ENCODE measurements at places on chromosomes 3 and 15.

GRCh38 chr15:90869601-90870353, 1.4 kb downstream of the FURIN start:
- DNase-seq, result peak; percentile 59

GRCh38 chr15:90789462-90789861, 72.3 kb downstream of the BLM start:
- DNase-seq, result no peak

- no peak for DNase-seq
These were observed 34.1 kb downstream of the TM2D3 start for GRCh38 chr15:101618076-101618475.

GRCh38 chr3:126781889-126782491, 78.0 kb downstream of the CHCHD6 start:
- no peak for DNase-seq

- no peak for DNase-seq
These were observed 130.7 kb downstream of the LPP start for GRCh38 chr3:188284455-188285212.

- DNase-seq, result no peak
These were observed 10.0 kb upstream of the SRP14 start for GRCh38 chr15:40048926-40049475.

DNA sequence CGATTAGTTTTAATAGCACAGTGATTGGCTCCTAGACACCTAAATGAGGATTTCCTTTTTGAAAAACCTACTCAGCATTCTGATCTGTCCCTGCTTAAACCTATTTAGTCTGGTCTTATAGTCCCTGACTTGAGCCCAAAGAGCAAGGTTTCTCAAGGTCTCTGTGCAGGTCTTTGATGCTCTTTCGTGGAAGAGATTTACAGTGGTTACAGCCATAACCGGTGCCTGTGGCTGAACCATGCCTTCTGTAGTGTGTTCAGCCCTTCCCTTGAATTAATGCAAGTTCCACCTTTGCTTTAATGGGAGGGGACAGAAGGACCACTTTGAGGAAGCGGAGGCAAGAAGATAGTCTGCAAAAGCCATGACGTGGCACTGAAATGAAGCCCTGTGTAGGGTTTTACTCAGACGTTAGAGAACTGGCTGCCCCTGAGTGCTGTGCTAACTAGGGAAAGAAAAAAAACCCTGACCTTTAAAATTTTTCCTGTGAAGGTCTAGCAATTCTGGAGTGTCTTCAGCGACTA, 43.0 kb downstream of the ZBTB38 start:
- DNase-seq, result no peak

DNA sequence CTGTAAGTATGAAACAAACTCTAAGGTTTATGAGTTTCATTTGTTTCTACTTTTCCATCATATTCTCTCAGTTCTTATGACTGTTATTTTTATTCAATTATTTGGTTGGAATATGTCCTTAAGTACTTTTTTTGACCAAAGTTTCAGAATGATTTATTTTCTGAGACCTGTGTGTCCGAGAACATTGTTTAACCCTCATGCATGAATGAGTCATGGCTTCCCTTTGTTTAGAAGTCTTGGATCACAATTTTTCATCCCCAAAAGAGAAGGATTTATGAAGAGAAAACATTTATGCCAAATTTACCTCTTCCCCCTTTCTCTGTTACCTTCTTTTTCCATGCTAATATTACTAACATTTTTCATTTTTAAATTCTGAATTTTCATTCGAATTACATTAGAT, 518.0 kb upstream of the NR2F2 start:
- no peak for DNase-seq

GRCh38 chr15:91318516-91318915, 218.5 kb downstream of the SV2B start:
- DNase-seq, result no peak

DNA sequence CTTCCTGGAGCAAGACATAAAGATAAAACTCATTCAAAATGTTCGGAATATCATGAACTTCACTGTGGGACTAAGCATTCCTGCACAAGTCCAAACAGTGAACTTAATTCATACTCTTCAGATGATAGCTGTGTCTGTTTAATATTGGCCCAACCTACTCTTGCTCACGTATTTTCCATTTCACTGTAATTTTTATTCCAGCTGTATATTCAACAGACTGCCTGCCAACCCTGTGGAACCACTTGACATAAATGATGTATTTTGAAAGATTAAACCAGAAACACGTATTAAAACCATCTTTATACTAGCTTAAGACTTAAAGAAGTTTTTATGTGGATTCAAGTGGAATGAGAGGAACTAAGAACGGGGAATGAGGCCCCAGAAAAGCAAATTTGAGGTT, 172.5 kb downstream of the TMEM108 start:
- DNase-seq, result no peak

DNA sequence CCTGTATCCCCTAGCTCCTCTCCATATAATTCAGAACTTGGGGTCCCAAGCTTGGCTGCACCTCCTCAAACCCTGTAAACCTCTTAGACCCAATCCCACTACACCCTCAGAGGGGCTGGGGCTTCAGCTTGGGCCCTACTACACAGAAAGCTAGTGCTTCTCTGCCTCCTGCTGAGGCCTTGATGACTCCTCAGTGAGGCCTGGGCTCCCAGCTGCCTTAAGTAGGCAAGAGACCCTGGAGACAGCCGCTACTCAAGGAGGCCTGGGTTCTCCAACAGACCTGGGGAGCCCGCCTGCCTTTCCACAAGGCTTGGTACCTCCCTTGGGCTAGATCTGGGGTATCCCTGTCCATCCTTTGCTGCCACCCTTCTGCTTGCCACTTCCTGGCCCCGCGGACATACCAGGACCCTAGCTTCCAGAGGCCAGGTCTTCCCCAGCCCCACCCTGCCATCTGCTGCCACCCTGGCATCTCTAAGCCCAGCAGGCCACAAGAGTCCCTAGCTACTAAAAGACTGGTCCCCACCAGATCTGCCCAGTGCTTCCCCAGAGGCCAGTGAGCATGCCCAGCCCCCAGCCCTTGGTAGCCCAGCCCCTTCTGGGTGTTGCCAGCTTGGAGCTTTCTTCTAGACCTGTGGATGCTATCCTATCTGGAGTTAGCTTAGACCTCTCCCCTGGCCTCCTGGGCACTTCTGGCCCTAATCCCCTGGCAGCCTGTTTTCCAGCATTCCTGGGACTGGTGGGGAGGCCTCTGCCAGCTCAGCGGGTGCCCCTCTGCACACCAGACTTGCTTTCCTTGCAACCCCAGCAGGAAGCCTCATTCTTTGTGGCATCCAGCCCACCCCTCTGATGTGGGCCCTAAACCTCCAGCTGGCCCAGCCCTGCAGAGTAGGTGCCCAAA, 13.7 kb downstream of the C15orf39 start:
- DNase-seq, result no peak

- no peak for DNase-seq
These were observed 10.3 kb downstream of the ISL2 start for GRCh38 chr15:76346669-76347481.

- DNase-seq, result no peak
These were observed 100.7 kb downstream of the RBMS3 start for GRCh38 chr3:29381595-29381994.

GRCh38 chr3:87167628-87168456, 59.3 kb upstream of the CHMP2B start:
- DNase-seq, result no peak

DNA sequence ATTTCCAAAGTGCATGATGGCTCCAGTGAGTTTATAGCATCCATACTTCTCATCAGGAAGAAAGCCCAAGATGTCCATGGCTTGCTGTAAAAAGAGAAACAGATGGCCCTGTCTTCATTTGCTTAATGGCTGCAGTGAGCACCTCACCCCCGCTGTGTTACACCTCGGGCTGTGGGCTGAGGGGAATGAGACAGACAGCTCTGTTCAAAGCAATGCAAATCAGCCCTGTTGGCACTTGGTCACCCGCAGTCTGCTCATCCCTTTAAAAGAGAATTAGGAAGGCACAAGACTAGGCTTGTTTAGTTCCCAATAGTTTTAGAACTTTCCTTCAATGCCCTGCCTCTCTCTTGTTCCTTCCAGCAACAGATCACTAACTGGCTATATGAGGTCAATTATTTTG, 25.2 kb downstream of the MYH15 start:
- DNase-seq, result no peak

- DNase-seq, result peak; percentile 15
These were observed 209.2 kb upstream of the ZPLD1 start for GRCh38 chr3:102225407-102226132.

DNA sequence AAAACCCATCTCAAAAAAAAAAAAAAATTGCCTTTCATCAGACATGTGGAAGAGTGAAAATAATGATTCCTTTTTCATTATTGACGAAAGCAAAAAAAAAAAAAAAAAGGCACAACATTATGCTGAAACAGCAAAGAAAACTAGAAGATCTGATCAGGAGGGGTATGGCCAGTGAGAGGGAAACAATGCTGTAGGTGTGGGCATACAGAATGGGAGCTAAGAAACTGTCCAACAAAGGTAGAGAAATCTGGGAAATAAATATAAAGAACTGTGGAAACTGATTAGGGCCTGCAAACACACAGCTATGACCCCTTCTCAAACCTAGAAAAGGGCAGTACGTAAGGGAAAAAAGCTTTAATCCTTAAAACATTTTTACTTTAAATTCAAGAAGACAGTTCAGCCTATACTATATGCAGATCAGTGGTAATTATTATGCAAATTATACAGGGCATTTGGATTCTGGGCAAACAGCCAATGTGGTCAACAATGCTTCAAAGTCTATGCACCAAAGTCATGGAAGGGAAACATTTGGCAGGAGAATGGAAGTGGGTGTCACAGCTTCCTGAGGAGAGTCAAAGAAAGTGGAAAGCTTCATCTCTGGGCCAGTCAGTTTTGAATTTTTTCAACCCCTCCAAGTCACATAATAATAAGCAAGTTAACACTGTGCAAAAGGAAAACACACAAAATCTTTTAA, 68.3 kb upstream of the SLC12A8 start:
- no peak for DNase-seq

- no peak for DNase-seq
These were observed 1.4 kb downstream of the CLK3 start for GRCh38 chr15:74616996-74617395.

GRCh38 chr15:96503276-96503675, 172.8 kb downstream of the NR2F2 start:
- DNase-seq, result no peak

GRCh38 chr3:128309026-128309425, 155.7 kb downstream of the EEFSEC start:
- no peak for DNase-seq

DNA sequence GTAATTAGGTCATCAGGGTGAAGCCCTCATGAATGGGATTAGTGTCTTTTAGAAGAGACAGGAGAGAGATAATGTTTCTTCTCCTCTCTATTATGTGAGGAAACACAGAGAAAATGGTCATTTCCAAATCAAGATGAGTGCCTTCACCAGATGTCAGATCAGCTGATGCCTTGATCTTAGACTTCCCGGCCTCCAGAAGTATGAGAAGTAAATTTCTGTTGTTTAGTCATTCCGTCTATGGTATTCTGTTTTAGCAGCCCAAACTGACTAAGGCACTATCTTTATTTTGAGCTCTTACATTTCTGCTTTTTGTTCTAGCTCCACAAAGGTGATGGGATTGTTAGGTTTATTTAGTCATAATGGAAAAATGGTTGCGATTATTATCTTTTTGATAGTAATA, 273.2 kb upstream of the GADL1 start:
- no peak for DNase-seq

DNA sequence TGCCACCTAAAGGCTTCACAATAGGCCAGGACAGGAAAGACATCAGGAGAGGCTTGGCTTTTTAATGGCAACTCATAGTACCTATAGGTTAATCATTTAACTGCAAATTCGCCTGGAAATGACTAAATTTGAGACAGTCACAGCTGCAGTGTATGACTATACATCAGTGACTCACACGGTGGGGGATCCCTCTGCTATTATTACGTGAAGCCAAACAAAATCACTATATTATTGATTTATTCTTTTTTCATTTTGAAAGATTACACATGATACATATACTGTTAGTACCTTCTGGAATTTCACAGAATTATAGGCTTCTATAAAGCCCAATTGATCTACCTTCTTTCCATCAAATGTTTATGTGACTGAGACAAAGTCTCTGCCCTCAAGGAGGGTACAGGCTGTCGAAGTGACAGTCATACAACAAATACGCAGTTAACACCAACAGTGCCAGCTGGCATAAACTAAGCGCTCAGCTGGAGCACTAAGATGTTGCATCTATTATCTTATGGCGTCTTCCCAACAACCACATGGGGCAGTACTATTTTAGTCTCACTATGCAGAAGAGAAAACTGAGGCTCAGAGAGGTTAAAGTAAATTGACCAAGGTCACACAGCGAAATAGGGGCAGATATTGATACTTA, 82.0 kb upstream of the LMOD3 start:
- DNase-seq, result no peak

GRCh38 chr3:67790043-67790442, 135.6 kb upstream of the SUCLG2 start:
- DNase-seq, result peak; percentile 38

- DNase-seq, result no peak
These were observed 164.1 kb upstream of the LRRFIP2 start for GRCh38 chr3:37338500-37338899.

DNA sequence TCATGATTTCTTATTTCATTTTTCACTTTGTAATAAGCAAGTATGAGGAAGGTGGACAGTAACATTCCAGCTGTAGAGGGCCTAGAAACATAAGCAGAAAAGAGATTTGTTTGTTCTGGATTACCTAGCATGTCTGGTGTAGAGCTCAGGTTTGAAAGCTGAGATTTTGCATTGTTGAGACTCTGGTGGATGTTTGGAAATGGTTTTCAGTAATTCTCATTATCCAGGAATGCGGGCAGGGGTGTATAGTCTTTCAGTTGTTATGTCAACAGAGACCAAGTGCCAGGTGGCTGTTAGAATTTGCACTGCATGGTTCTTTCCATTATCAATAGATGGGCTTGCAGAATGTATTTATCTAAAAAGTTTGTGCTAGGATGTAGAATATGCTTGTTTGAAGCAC, 10.9 kb downstream of the GPD1L start:
- DNase-seq, result no peak

- DNase-seq, result no peak
These were observed 179.8 kb downstream of the SNRPN start for GRCh38 chr15:25134546-25134945.

DNA sequence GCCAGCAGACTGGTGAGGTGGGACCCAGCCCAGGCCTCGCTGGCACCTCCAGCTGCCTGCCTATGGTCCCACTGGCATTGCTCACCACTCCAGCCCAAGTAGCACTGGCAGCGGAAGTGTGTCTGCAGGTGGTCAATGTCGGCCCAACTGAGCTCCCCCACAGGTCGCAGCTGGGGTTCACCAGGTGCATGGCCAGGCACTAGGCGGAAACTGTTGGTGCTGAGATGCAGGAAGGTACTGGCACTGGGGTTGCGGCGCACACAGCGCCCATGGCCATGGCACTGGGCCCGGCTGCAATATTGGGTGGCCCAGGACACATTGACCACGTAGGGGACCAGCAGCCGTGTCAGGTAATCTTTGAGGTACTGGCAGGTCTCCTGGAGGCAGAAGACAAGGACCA, 4.4 kb downstream of the HYAL2 start:
- no peak for DNase-seq

- no peak for DNase-seq
These were observed 1.2 kb downstream of the ROBO2 start for GRCh38 chr3:77040926-77041722.

- no peak for DNase-seq
These were observed 26.7 kb upstream of the OR5K4 start for GRCh38 chr3:98326945-98327344.
